ENCODE measurements at places on chromosomes 3 and 15. TPM values are rescaled to one million over a fixed set of nuclear protein-coding genes. Genes with fewer than 3 reads are reported as not detected.

GRCh38 chr3:50687127-50687751 is 12.5 kb downstream of the DOCK3 start:
- no peaks in the 10 kb centered on the region for H3K4me1 ChIP-seq
- no peak overlapping the region for H3K27ac ChIP-seq
- no peaks in the 10 kb centered on the region for H3K36me3 ChIP-seq
- no peaks in the 10 kb centered on the region for H3K27me3 ChIP-seq
- H3K4me3 ChIP-seq, result no peak overlapping the region
- DNase-seq, result no peak

DNA sequence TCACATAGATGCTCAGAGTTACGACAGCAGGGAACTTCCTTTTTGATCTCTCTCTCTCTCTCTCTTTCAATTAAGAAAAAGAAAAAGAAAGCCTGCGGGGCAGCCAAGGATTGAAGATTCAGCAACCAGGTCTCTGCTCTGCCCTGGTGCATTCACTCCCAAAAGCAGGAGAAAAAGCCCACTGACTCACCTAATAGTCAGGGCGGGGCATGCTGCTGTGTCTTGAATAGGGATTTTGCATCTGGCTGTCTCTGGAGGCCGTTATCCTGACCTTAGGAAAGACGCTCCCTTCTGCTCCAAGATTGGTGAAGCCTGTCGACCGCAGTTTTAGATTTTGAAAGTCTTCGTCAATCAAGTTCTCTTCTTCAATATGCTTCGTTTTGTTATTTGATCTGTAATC is 20.8 kb upstream of the ITGB5 start:
- no peaks in the 10 kb centered on the region for H3K36me3 ChIP-seq
- H3K27me3 ChIP-seq, result no peaks in the 10 kb centered on the region
- H3K4me3 ChIP-seq, result no peak overlapping the region
- H3K27ac ChIP-seq, result no peak overlapping the region

Gene SST
- total RNA-seq, result 1.1 TPM

Gene ASB14
- not detected for total RNA-seq

Measured in ovary (tissue), 10 donors.